ENCODE measurements at places on chromosomes 12 and 14.

GRCh38 chr14:34262127-34262910 lies 199.7 kb downstream of the SPTSSA start:
- no peak for DNase-seq

DNA sequence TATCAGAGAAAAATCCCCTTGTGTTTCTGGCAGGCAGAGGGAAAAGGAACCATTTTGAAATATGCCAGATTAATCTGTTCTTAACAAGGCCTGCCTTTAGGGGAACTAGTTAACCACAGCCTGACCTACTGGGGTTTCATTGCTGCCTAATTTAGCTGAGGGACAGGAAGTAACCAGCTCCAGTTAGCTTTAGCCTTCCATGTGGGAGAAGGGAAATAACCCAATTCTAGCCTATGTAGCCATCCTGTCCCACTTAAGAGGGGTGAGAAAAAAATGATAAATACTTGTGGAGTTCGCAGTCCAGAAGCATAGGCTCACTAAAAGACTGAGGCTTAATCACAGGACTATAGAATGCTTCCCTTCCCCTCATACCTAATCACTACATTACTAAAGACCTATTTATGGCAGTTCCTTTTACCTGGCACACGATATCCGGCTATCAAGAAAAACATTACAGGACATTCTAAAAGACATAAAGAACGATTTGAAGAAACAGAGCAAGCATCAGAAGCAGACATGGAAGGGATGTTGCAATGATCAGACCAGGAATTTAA lies 22.8 kb downstream of the COX8C start:
- no peak for DNase-seq

DNA sequence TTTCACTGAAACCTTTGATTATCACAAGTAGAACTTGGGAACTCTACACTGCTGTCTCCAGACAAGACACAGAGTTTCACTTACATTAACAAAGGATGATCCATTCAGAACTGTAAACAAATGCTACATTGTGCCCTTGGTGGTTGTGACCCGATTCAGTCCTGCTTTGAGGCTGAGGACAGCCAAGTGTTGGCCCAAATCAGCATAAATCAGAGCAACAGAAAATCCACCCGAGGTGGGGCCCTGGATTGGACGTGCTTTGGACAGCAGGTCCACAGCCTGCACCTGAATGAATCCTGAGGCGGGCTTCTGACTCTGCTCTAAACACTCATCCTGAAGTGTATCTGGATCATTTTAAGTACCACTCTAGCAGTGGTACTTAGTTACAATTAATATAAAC lies 68.8 kb downstream of the PPP2R5C start:
- no peak for DNase-seq

DNA sequence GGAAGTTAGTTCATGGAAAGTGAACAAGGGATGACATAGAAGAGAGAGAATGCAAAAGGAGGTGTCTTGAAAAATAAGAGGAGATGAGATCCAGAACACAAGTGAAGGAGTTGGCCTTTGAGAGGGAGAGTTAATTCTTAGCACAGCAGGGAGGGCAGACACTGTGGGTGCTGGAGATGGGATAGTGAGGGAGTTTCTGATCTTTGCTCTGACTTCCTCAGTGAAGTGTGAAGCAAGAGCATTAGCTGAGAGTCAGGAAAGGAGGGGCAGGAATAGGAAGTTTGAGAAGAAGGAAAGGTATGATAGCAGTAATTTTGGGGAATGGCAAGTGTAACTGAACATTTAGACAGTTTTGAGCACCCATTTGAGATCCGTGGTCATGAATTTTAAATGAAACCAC lies 75.8 kb upstream of the COCH start:
- no peak for DNase-seq

- DNase-seq = peak; percentile 69
Observed at GRCh38 chr12:21906919-21907493, 34.2 kb downstream of the ABCC9 start.

DNA sequence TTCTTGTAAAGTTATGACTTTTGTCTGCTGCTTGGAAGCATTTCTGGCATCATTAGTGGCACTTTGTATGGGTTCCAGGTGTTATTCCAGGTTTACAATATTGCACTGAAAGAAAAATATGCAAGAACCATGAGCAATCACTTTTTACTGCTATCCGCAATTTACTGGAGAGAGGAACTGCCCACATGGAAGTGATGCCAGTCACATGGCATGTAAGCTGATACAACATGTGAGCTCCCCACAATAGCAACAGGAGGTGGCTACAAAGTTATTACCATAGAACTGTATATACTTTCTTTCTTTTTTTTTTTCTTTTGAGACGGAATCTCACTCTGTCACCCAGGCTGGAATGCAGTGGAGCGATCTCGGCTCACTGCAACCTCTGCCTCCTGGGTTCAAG lies 1012.1 kb downstream of the BCL11B start:
- no peak for DNase-seq

DNA sequence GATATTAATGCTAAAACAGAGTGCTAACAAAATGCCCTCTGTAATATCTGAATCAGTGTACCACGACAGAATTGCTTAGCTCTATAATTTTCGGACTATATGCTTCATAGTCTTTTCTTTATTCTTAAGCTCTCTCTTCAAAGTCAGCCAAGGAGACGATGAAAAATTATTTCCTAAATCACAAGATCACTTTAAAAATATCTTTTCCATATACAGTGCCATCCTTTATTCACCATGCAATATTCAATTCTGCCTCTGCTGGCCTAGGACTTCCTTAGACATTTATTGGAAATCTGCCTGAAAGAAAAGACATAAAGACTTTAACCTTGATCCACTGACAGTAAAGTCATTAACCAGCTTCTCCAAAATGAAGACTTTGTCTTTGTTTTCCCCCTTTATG lies 238.9 kb upstream of the BTG1 start:
- no peak for DNase-seq

DNA sequence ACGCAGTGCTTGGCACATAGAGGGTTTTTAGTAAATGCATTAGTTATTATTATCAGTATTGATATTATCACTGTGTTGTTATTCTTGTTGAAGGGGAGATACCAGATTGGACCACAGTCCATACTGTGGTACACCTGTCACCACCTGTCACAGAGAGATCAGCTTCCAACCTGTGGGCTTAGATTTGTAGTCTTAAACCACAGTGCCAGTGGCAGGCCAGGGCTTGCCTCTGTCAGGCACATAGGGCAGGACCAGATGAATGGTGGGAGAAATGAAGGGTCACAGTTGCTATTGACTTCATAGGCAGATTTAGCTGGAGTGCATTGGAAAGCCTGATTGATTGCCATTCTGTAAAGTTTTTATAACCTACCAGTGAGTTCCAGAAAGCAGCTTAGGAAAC lies 35.1 kb downstream of the ARL1 start:
- no peak for DNase-seq

GRCh38 chr12:50241178-50241577 lies 42.1 kb downstream of the LIMA1 start:
- no peak for DNase-seq

DNA sequence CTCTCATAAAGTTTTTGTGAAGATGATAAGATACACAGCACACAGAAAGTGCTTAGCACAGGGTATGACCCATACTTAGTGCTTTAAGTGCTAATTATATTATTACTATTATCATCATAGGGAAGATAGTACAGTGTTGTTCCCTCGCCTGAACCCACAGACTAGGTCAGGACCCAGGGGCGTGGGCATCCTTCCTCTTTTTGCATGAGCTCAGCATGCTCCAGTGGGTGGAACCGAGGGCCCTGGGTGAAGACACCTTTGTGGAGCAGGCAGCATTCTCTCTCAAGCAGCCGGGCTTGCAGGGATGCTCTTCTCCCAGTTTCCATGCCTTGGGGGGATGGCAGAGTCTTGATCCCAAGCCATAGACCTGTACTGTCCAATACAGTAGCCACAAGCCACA lies 34.8 kb downstream of the CRACR2A start:
- DNase-seq = no peak

GRCh38 chr12:48296586-48297282 lies 54.0 kb downstream of the ZNF641 start:
- DNase-seq = peak; percentile 52

- no peak for DNase-seq
Observed at GRCh38 chr14:31508135-31508534, 20.3 kb upstream of the GPR33 start.

- DNase-seq = no peak
Observed at GRCh38 chr14:38716926-38717325, 386.1 kb downstream of the SEC23A start.

- DNase-seq = peak; percentile 85
Observed at GRCh38 chr12:6372403-6373003, 2.9 kb downstream of the SCNN1A start.

DNA sequence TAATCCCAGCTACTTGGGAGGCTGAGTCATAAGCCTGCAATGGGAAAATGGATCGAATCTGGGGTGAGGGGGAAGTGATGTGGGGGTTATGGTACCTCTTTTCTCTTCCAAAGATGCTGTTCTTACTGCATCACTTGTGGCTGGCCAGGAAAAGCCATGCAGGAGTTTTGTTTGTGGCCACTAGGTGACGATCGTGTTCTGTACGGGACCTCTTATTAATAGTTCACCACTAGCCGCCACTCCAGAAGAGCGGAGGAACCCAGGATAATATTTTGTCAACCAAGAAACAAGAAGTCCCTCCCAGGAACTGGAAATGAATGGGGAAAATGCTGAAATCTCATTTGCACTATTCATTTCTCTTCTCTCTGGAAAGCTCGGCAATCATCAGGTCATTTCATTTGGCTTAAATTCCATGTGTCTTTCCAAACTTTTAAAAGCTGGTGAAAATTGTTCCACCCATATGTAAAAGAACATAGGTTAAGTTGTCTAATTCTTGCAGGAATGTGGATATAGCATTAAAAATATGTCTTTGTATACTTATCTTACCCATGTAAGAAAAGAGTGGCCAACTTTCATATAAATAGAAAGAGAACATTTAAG lies 8.9 kb downstream of the GPR65 start:
- DNase-seq = peak; percentile 35

- no peak for DNase-seq
Observed at GRCh38 chr12:124687917-124688316, 120.5 kb upstream of the NCOR2 start.

- DNase-seq = no peak
Observed at GRCh38 chr12:122096014-122096413, 17.5 kb downstream of the MLXIP start.

- no peak for DNase-seq
Observed at GRCh38 chr12:28814246-28814645, 334.8 kb upstream of the FAR2 start.

- no peak for DNase-seq
Observed at GRCh38 chr14:92417759-92418158, 94.8 kb downstream of the SLC24A4 start.

- no peak for DNase-seq
Observed at GRCh38 chr12:58443981-58444371, 476.3 kb downstream of the LRIG3 start.

GRCh38 chr12:20119596-20120402 lies 248.5 kb upstream of the PDE3A start:
- DNase-seq = no peak

DNA sequence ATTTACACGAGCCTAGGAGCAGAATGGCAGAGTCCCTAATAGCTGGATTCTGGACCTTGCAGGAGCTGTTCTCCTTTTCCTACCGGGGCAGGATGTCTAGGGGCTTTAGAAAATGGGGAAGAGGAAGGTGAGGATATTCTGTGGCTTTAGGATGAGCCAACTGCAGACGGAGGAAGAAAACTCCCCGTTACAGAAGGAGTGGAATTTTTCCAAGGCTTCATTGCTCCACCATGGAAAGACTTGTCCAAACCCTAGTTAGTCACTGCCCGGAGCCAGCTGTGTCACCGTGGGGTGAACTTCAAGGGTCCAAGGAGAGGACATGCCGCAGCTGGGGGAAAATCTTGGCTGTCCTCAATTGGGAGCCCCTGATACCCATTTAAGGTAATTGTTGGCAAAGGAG lies 41.6 kb downstream of the FOS start:
- DNase-seq = no peak

- DNase-seq = peak; percentile 52
Observed at GRCh38 chr12:24499151-24500146, 449.5 kb downstream of the BCAT1 start.

GRCh38 chr12:124523071-124523470 lies 44.3 kb downstream of the NCOR2 start:
- DNase-seq = no peak

DNA sequence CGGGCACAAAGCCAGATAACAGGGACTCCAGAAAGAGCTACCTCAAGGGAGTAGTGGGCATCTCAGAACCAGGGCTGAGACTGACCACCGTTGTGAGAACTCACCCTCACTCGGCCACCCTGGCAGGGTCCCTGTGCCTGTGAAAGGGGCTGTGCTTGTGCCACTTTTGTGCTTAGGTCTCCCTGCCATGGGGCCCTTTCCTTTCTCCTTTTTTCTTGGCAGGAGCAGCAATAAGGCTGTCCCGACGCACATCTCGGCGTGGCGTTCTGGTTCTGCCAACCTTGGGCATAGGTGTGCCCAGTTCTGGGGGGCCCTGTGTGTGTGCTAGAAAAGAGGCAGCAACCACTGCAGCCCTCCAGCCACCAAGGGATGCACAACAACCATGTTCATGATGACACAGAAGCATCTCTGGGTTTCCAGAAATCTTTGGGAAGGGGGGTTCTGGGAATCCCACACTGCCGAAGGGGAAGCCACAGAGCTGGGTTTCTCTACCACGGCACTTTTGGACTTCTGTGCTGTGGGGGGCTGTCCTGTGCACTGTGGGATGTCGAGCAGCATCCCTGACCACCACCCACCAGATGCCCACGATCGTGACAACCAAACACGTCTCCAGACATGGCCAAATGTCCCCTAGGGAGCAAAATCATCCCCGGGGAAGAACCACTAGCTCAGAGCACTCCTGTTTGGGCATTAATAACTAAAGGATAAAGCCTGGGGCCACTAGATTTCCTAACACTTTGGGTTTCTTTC lies 13.1 kb upstream of the TMEM119 start:
- DNase-seq = no peak

GRCh38 chr12:92771001-92771400 lies 68.2 kb downstream of the PLEKHG7 start:
- no peak for DNase-seq

GRCh38 chr14:97625477-97625876 lies 828.3 kb downstream of the VRK1 start:
- peak; percentile 54 for DNase-seq

DNA sequence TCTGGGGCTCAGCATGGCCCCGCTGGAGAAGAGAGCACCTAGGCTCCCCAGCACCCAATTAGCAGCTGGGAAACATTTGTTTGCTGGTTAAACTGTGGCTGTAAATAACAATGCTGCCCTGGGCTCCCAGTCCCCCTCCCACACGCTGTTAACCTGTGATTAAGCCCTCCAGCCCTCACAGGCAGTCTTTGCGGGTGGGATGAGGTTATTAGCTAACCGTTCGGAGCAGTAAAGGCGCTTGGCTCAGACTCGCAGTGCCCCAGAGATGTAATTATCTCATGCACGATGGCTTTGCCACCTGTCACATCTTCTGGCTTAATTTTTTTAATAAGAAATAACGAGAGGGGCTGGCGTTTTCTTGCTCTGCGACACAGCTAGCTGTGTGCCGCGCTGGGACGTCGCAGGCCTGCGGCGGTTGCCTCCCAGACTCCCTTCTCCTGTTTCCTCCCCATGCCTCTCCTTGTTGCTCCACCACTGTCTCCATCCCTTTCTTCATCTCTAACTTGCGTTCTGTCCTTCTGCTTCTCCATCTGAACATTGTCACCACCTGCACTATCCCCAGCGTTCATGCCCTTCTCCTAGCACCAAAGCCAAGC lies 239.2 kb upstream of the FKBP4 start:
- no peak for DNase-seq
